Ureter (tissue), 1 donor: ENCODE measurements at places on chromosomes 5 and 9. TPM values are rescaled to one million over a fixed set of nuclear protein-coding genes. Genes with fewer than 3 reads are reported as not detected.

Gene NKD2
- 14.2 TPM for total RNA-seq

Gene SLC6A7
- 0.10 TPM for total RNA-seq

Gene CDC26
- 26.6 TPM for total RNA-seq

Gene SPATA31C1
- not detected for total RNA-seq

Gene PCDHA9
- 0.34 TPM for total RNA-seq

Gene UGT3A2
- total RNA-seq: 0.44 TPM

Gene TGFBI
- 147 TPM for total RNA-seq
